ENCODE measurements at places on chromosomes 7 and 10.

GRCh38 chr7:108055611-108056021, 52.7 kb upstream of the LAMB1 start:
- DNase-seq, result no peak

DNA sequence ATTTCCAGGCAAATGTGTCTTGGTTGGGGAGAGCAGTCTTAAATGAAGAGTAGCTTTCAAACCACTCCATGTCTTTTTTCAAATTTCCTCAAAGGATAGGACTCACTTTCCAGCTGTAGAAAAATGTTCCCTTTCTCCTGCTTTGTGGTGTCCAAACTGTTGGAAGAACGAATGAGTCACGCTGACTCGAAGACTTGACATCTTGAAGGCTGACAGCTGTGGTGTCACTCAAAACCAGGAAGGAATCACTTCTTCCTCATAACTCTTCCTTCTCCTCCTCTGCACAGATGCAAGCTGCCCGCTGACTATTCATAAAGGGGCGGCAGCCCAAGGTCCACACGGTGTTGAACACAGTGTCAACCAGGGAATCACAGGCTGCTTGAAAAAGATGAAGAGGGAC, 19.2 kb downstream of the PLA2G12B start:
- no peak for DNase-seq

GRCh38 chr7:94590526-94591162, 65.3 kb downstream of the SGCE start:
- no peak for DNase-seq

DNA sequence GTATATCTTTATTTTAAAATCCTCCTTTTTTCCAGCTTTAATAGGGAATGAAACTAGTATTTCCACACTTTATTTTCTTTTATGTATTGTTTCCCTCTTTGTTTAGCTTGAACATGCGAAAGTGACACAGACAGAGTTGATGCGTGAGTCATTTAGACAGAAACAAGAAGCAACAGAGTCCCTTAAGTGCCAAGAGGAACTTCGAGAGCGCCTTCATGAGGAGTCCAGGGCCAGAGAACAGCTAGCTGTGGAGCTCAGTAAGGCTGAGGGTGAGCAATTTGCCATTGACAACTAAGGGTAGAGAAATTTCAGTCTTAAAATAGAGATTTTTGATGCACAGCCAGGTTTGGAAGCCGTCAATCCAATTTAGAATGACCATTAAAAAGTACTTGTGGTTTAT, 73.1 kb downstream of the CYP51A1 start:
- no peak for DNase-seq

DNA sequence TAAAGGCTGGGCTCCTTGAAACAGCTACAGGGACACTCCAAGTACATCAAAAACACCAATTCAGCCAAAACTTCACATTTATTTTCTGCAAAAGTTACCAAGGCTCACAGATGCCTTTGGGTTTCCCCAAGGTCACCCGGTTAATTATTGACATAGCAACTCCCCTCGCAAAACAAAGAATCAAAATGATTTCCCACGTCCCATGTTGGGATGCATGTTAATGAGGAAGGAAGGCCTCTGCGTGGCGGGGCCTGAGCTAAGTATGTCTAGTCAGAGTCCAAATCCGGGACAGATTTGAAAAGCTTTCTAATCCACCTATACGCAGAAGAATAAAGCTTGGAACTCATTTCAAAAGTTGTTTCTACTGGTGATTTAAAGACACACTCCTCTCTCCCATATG, 535 bp upstream of the TMEM72 start:
- no peak for DNase-seq

DNA sequence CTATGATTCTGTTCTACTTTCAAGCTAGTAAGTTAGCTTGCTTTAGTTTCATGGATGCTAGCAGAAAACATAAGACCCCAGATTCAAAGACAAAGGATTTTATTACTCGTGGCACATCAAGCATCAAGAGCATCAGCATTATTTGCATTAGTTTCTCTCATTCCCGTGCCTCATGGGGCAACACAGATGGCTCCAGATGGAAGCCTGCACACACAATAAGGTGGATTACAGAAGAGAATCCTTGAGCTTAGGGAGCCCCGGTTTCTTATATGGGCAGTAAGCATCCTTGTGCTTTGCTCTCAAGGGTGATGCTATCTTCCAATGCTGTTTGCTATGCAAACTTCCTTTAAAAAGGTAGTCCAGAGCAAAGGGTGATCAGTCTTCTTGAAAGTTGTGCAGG, 10.7 kb upstream of the CAPZA2 start:
- DNase-seq, result no peak

- no peak for DNase-seq
These were observed 45.6 kb downstream of the ALOX5 start for GRCh38 chr10:45419676-45420025.
